Cerebellar cortex (tissue), 1 donor: ENCODE measurements at places on chromosomes 7 and 10.

DNA sequence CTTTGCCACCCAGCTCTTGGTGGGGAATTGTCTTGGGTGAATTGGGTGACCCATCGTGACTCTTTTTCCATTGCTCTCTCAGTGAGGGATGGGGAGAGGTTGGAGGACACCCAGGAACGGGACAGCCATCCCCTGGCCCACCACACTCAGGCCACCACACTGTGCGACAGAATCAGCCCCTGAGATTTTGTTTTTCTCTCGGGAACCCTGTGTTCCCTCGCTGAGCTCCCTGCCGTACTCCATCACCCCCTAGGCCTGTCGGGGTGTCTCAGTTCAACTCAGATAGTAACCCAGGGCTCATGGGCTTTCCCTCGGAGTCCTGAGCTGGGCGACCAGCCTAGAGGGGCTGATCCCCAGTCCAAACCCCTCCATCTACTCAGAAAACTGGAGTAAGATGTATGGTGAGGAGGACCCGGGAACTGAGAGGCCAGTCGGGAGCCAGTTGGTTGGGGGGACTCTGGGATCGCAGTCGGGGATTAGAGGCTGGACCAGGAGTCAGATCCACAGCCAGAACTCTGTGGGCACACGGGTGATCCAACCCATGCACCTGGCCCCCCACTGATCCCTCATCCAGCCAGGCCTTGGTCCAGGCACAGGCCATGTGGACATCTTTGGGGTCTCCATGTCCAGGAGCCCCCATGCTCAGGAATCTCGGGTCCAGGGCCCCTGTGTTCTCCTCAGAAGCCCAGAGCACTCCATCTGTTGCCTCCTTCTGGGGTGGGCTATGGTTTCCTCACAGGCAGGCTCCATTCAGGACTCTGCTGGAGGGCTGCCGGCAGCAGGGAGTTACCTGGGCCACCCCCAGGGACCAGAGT is 9.3 kb downstream of the CRYGN start:
- no peak for DNase-seq

GRCh38 chr7:85133560-85133959 is 53.3 kb downstream of the SEMA3D start:
- no peak for DNase-seq

DNA sequence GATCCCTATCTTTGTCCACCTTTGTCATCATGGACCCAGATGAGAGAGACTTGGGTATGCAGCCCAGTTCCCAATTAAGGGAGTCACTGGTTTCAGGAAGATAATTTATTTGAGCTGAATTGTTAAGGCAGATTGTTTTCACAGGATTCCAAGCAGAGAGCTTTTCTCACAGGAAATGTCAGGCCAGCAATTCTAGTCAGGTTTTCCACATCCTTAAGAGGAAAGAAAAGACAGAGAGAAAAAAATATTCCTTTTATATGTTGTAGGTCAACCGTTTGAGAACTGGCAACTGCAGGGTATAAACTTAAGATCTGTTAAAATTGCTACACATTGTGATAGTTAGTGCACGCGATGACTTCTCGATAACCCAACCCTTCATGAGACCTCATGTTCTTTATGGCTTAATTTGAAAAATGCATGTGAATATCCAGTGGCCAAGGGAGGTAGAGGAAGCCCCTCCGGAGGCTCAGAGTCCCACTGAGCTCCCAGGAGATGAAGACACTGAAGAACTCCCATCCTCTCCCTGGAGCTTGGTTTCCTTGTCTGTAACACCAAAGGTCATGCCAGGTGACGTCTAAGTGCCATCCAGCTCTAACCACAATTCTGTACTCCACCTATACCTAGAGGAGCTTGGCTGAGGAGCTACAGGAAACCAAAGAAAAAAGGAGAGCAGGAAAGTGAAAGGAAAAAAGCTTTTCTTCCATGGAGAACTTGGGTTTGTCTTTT is 45.6 kb downstream of the MINDY4 start:
- no peak for DNase-seq

DNA sequence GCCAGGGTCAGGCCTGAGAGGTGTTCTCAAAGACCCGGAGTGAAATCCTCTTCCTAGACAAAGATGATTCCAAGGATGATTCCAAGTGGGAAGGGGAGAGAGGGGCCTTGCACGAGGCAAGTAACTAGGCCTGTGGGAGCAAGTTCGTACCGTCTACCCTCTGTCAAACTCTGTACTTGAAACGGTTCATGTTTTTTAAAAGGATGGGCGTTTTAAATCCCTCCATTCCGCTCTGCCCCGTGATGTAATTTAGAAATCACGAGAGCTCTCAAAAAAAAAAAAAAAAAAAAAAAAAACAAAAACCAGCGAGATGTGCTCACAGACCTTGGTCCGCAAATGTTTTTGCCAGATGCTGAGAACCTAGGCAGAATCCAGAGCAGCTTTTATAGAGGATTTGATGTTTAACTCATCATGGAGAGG is 114.7 kb upstream of the CARD11 start:
- DNase-seq: no peak

DNA sequence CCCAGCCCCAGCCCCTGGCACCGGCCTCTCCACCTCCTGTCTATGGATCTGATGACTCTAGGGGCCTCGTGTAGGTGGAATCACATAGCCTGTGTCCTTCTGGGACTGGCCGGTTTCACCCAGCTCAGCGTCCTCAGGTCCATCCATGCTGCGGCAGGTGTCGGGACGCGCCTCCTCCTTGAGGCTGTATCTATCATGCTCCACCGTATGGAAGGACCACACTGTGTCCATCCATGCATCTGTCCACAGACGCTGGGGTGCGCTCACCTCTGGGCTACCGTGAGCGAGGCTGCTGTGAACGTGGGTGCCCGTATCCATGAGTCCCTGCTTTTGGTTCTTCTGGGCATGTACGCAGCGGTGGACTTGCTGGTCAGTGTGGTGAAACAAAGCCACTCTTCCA is 281.1 kb downstream of the MAD1L1 start:
- DNase-seq: no peak

DNA sequence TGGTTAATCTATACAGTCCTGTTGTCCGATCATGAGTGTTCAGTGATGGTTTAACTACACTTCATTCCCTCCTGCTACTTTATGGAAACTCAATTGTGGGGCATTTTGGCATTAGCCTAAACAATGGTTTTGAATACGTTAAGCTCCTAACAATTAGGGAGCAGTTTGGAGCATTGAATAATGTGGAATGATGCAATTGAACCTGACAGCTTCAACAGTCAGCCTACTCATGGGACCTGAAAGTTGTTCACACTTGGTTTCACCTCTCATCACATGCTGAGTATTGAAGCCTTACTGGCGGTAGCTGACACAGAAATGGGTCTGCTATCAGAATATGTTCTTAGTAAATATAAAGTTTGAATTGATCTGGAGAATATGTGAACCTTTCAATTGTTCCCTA is 186.1 kb downstream of the MLLT10 start:
- no peak for DNase-seq

DNA sequence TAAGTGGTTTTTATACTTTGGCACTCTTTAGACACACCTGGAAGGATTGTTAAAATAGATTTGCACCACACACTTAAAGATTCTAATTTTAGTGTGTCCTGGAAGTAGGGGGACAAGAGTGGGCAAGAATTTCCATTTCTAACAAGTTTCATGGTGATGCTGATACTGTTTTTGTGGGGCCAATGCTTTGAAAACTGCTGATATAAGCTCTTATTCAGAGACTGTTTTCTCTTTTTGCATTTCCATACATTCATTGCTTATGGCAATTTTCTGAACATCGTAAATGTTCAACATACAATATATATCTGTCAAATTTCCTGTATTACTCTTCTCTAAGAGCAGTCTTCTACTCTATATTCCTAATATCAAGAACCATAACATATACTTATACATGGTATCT is 79.0 kb downstream of the TFEC start:
- no peak for DNase-seq

- DNase-seq: no peak
Measured at GRCh38 chr7:158076656-158077055, 511.0 kb downstream of the PTPRN2 start.

GRCh38 chr7:149431486-149432120 is 29.3 kb downstream of the ZNF777 start:
- DNase-seq: no peak

DNA sequence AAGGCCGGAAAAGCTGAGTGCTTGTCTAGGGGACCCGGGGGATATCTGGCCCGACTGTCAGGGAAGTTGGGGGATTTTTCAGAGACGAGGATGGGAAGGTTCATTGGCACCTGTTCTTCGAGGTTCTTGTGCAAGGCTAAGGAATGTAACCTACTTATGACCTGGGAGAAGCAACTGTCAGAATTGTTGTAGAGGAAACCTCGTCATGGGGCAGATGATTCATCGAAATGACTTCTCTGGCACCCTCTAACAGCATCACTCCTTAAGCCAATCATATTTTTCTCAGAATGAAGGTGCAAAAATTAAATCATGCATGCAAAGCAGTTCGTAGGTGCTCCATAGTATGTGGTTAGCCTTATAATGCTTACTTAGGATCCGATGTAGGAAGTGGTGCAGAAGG is 58.6 kb downstream of the PLXDC2 start:
- no peak for DNase-seq

DNA sequence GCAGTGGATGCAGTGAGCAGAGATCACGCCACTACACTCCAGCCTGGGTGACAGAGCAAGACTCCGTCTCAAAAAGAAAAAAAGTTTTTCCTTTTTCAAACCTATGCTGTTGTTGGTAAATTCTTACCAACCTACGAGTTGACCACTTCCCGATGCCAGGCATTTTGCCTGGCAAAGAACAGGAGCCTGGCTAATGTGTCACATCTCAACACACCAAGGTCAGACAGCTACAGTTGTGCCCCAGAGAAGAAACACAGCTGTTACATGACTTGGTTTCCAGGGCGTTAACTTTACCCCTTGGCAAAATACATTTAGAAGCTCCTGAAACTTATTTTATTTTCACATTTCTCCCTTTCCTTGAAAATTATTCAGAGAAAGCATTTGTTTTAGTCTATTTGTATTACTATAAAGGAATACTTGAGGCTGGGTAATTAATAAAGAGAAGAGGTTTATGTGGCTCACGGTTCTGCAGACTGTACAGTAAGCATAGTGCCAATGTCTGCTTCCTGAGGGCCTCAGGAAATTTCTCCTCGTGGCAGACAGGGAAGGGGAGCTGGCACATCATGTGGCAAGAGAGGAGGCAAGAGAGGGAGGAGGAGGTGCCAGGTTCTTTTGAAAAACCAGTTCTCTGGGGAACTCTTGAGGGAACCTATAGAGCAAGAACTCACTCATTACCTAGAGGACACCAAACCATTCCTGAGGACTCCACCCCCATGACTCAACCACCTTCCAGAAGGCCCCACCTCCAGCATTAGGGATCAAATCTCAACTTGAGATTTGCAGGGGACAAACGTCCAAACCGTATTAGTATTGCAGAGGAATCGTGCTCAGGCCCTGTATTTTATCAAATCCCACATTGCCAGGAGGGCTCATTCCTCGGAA is 83.3 kb downstream of the PAXIP1 start:
- no peak for DNase-seq

DNA sequence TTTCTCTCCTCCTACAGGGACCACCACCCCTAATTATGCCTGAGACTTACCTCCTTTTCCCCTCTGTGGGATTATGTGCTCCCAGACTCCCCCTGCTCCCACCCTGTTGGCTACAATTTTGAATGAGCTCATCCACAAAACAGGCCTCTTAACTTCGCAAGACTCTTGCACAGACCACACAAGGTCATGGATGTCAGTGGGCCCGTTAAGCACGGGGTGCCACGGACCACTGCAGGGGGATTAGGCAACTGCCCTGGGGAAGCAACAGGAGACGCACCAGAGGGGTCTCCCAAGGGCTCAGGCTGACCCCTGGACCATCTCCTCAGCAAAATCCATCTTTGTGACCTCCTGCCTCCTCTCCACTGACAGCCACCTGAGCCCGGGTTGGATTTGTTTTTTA is 42.1 kb upstream of the COL13A1 start:
- no peak for DNase-seq

GRCh38 chr7:149460493-149461277 is at the start of gene ZNF777:
Gene ZNF777, minus strand, starts transcription at chr7:149461062. Its CDS starts 5,040 bp downstream, at chr7:149456022.
- peak; percentile 90 for DNase-seq

- peak; percentile 12 for DNase-seq
Measured at GRCh38 chr7:131329176-131329570, 1.5 kb downstream of the MKLN1 start.

- DNase-seq: no peak
Measured at GRCh38 chr10:50431133-50431532, 179.8 kb upstream of the ASAH2 start.

DNA sequence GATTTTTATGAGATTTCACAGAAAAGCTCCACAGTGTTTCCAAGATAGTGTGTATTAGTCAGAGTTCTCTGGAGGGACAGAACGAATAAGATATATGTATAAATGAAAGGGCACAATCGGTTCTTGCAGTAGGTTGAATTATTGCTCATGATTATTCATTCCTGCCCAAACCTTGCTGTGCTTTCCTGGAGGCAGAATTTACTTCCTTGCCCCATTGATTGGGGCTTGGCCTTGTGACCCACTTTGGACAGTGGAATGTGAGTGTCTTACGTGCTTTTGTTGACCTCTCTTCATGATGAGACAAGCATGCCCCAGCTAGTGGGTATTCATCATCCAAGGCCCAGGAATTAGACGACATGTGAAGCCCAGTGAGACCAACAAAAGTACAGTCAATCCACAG is 53.0 kb upstream of the ABCB5 start:
- no peak for DNase-seq

DNA sequence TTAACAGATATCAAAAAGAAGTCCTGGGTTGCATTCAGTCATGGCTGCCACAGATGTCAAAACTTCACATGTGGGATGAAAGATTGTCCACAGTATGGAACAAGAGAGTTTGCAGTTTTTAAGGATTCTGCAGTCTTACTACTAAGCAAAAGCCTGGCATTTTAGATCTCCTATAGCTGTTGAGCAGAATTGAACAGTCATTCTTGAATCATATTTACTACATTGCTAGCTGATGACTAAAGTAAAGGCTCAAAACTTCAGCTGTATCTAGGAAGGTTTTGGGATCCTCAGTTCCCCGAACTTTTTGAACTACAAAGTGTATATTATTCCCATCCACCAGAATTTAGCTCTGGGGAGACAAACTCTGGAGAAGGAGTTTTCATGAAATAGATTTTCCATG is 31.0 kb downstream of the BET1 start:
- no peak for DNase-seq

GRCh38 chr10:116132780-116133399 is 140.1 kb downstream of the GFRA1 start:
- DNase-seq: no peak

- DNase-seq: no peak
Measured at GRCh38 chr10:59606551-59606961, 103.1 kb downstream of the SLC16A9 start.

- no peak for DNase-seq
Measured at GRCh38 chr7:32283546-32283945, 206.6 kb downstream of the LSM5 start.
